ENCODE measurements at places on chromosomes 3 and 15.

DNA sequence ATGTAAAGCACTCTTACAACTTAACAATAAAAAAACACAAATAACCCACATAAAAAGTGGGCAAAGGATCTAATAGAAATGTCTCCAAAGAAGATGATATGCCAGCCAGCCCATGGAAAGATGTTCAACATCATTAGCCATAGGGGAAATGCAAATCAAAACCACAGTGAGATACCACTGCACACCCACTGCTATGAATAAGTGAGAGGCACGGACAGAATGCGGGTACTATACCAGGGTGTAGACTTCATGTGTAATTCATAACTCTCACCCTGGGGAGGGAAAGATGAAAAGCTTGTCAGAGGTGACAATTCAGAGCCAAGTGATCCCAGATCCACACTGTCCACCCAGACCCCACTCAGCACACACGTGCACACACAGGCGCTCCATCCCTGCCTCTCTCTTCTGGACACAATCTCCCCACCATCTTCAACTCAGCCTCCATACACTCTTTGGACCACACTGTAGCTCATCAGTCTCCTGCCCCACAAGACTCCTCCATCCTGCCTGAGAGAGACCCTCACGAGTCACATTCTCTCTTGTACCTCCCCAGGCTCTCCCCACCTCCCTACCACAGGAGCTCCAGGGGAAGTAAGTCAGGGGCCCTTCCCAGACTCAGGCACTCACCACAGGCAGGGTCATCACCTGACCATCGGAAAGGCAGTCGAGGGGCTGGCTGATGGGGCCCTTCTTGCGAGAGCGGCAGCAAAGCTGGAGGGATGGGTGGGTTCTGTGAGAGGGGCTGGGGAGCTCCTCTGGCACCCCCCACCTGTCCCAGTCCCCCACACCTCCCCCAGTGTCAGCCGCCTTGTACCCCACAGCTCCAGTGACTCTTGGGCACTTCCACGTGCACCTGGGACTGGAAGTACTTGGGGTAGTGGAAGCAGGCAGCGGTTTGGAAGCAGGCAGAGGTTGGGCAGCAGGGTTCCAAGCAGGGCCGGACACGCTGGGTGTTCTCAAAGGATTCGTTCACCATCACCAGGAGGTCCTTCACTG, 21.3 kb downstream of the PLA2G4E start:
- no peak for DNase-seq

GRCh38 chr3:13389378-13389777, 30.7 kb downstream of the NUP210 start:
- no peak for DNase-seq

GRCh38 chr3:71395470-71395869, 188.1 kb downstream of the FOXP1 start:
- DNase-seq, result no peak

- DNase-seq, result no peak
These were observed 118.8 kb upstream of the PTX3 start for GRCh38 chr3:157317895-157318294.

DNA sequence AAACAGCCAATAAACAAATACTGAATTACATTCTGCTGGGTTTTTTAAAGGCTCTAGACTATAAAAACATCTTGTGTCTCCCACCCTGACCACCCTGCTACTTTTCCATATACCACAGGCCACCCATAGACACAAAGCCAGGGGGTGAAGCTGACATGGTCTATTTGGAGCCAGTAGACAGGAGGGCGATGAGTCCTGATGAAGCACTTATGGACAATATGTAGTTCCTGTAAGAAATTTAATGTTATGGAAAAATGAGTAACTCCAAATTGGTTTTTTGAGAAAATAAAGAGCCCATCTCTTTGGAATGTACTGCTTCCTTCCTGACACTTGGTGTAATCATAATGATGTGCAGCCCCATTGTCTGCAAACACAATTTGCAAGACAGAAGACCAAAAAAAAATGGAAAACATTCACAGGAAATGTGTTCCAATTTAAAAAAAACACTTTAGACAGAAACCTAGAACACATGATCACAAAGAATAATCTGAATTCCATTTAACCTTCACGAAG, 11.8 kb downstream of the SSR3 start:
- DNase-seq, result no peak

DNA sequence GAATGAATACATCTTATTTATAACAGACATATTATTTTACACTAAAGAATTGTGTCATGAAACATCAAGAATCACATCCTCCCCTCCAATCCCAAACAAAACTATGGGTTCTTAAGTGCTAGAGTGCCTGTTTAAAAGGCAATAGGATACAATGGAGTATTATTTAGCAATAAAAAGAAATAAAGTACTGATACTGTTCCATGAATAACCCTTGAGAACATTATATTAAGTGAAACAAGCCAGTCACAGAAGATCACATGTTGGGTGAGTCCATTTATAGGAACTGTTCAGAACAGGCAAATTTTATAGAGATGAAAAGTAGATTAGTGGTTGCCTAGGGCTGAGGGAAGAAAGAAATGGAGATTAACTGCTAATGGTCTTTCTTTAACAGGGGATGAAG, 86.5 kb downstream of the ANKRD28 start:
- no peak for DNase-seq
